ENCODE measurements at places on chromosomes 11 and 22.

DNA sequence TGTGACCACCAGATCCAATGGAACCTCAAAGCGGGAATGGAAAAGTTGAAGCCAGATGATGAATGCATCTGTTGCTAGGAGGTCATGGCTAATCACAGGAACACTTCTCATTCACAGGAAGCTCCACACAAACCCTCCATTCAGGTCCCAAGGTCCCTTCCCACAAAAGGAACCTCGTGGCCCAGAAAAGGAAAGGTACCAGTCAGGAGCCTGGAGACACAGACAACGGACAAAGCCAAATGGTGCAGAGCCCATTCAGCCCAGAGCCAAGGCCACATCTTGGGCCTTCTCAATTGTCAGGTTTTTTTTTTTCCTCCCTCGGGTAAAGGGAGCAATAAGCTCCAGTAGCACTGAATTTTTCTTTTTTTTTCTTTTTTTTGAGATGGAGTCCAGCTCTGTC, 87.0 kb downstream of the FAM168A start:
- DNase-seq = no peak

- DNase-seq = no peak
These were observed 30.9 kb downstream of the IL10RA start for GRCh38 chr11:118017111-118017510.

DNA sequence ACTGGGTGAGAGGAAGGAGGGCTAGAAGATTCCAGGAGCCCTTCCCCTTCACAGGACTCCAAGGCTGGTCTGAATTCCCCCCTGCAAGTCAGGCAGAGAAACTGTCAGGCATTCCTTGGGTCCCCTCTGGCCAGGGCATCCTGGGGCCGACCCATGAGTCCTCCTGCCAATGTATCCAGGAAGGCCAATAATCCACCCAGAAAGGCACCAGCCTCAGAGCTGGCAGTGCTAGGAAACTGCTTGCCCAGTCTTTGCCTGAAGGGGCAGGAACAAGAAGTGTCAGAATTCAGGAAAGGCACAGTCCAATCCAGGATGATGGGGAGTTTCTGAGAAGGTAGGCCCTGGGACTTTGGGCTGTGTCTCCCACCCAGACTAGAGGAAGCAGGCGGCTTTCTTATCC, 41.0 kb downstream of the BUD13 start:
- DNase-seq = no peak

DNA sequence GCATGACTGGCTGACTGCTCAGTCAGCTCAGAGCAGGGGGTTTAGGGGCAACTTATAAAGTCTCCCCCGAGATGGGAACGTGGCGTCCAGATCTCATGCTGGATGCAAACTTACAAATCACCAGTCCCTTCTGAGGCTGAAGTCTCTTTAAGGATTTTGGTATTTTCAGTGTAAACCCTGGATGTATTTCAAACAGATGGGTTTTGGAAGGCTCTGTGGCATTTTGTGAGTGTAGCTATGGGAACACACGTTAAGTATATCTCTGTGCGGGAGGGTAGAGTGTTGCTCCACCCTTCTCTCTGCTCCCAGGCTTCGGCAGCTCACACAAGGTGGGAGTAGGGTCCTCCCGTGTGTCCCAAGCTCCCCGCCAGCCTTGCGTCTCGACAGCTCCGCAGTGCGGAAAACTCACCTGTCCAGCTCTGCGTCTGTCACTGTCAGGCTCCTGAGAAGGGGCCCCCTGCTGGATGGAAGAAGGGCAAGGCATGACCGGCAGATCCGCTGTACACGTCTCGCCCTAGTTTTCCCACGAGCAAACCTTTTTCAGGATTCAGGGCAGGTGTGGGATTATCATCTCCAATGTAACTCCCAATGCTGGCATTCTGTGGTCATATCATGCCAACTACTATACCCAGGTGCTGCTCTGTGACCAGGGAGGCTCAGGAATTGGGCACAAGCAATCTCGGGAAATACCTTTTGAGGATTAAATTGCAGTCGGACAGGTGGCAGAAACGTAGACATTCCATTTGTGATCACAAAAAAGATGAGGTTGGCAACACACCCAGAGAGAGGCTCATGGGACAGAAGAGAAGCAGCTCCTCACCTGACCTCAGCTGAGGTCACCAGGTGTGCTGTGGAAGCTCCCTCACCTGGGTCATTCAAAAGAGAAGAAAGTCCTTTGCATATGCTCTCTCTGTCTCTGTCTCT, 313.9 kb upstream of the B3GAT1 start:
- DNase-seq = no peak

- DNase-seq = no peak
These were observed 36.0 kb downstream of the CD6 start for GRCh38 chr11:61007383-61007955.

DNA sequence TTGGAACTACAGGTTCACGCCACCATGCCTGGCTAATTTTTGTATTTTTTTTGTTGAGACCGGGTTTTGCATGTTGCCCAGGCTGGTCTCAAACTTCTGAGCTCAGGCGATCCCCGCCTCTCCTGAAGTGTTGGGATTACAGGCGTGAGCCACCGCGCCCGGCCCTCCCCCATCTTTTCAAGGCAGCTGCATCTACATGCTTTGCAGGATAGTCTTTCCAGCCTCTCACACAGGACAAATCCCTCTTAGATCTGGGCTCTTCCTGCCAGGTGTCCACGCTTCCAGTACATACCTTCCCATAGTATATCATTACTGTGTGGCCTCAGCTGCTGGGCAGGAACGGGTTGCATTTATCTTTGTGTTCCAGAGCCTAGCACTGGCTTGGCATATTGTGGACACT, 49.7 kb downstream of the C11orf96 start:
- no peak for DNase-seq

- no peak for DNase-seq
These were observed 726.1 kb upstream of the CCDC90B start for GRCh38 chr11:84012171-84012826.

GRCh38 chr22:38190581-38190980, 9.0 kb upstream of the PLA2G6 start:
- no peak for DNase-seq

GRCh38 chr11:728901-729491, 18.3 kb upstream of the TALDO1 start:
- DNase-seq = no peak

DNA sequence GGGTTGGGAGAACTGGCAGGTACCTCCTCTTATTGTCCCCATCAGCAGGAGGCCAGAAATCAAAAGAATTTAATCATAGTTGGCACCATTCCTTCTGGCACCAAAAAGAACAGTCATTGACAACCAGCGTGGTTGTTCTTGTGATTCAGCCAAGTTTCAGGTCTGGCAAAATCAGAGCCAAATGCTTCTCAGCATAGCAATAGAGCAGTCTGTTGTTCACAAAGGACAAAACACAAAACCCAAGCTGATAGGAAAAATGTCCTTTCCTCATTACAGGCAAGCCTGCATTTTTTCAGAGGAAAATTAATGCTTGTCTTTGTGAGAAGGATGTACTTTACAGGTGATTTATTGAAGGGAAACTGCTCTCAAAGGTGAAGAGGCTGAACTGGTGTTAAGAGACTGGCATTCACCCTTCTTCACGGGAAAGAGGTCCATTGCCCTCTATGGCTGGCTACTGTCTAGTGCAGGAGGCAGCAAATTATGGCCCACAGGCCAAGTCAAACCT, 241.8 kb upstream of the ARHGAP42 start:
- no peak for DNase-seq

DNA sequence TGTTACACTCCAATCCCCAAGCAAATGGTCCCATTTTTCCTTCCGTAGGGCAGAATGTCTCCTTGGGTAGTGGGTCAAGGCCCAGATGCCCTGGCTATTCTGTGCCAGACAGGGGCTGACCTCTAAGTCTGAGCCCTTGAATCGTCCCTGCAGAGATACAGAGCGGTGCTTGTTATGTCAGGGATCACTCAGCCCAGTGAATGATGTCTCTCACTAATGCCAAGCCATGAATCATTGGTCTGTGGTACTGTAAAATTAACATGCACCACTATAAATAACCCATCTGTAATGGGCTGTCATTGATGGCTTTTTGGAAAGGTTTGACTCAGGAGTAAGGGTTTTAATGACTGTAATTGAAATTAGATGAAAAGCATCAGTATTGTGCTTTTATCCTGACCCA, 35.3 kb upstream of the KIRREL3 start:
- no peak for DNase-seq

GRCh38 chr11:120281143-120281795, 41.3 kb downstream of the POU2F3 start:
- DNase-seq = no peak
